Hematopoietic multipotent progenitor cell (in vitro differentiated cells): ENCODE measurements at places on chromosomes 12 and 14. TPM values are rescaled to one million over a fixed set of nuclear protein-coding genes. Genes with fewer than 3 reads are reported as not detected.

- DNase-seq, result no peak
These were observed 7.8 kb upstream of the TBPL2 start for GRCh38 chr14:55448141-55448614.

DNA sequence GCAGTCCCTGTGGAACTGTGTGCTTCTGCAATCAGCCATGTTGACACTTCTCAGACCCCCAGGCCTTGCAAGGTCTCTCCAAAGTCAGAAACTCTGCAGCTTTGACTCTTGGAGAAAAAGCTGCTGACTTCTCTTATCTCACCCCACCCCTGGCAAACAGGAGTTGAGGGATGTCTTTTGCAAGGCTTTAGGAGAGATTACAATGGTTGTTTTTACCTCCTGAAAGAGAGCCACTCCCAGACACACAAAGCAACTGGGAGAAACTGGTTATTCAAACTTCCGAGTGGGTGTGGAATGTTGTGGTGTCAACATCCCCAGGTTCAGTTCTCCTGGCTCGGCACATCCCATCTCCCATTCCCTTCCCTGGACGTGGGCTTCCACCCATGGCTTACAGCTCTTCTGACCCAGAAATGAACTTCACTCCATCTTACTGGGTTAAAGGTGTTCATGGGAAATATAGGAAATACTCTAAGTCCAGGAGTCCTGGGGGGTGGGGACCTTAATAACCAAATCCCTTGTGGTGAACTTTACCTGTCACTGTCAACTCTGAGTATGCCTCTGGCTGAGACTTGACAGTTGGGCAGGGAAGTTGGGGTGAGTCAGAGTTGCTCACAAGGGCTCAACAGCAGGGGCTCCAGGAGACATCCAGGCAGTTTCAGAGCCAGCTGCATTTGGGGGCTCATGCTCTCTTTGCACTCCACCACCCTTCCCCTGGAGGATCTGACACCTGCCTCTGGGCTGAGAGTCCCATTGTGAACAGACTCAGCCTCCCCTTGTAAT lies 41.9 kb downstream of the CCDC177 start:
- no peak for DNase-seq

DNA sequence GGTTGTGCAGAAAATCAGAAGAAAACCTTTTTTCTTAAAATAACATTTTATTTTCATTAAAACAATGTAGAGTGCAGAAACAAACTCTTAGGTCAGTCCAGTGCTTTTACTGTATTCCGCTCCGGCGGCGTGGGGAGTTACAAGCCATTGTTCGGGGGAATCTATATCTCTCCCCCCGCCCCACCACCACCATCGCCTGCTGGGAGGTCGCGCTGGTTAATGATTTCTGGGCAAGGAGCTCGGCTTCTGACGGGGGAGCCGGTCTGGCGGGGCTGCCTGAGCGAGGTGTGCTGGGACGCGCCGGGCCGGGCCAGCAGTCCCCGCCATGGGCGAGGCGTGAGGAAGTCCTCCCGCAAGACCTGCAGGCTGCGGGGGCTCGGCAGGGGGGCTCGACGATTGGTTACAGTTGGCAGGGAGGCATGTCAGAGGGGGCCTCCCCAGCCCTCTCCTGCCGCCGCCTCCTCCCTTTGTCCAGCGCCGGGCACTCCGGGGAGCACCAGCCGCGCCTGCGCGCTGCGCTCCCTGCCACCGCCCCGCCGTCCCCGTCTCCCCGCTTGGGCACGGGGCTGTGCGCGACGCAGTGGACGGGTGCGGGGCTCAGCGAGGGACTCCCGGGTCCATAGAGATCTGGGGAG lies 1.0 kb upstream of the DUSP6 start:
- peak; percentile 21 for DNase-seq

DNA sequence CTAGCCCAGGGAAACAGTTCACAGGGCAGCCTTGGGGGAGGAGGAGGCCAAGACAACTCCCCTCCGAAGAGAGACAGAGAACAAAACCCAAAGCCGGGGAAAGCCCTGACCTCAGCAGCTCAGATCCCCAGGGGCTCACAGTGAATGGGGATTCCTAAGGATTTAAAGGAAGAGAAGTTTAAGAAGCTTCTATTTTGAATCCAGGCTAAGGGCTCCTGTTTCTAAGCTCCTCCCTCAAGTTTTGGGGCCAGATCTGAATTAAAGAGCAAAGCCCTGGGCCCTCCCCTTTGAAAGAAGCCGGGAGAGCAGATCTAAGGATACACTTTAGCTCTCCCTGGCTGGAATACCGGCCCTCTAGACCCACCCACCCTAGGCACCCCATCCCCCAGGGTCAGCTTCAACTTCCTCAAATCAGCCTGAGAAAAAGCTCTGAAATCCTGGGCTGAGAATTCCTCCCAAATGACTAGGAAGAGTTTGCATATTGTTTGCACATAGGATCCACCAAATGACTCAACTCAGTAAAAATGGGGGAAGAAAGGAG lies 3.9 kb downstream of the KDM2B start:
- DNase-seq, result no peak

DNA sequence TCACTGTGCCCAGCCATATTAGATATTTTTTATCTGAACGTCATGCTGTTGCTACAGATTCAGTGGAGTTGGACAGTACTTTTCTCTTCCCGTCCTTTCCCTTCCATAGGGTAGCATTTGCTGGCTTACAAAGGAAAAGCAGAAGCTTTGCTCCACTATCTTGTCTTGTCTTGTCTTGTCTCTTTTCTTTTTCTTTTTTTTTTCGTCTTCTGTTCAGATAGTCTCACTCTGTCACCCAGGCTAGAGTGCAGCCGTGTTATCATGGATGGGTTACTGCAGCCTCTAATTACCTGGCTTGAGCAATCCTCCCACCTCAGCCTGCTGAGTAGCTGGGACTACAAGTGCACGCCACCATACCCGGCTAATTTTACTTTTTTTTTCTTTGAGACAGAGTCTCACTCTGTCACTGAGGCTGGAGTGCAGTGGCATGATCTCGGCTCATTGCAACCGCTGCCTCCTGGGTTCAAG lies 21.1 kb downstream of the OR10G3 start:
- no peak for DNase-seq

- DNase-seq, result peak; percentile 25
These were observed 36.1 kb upstream of the OR5AU1 start for GRCh38 chr14:21191809-21192446.

DNA sequence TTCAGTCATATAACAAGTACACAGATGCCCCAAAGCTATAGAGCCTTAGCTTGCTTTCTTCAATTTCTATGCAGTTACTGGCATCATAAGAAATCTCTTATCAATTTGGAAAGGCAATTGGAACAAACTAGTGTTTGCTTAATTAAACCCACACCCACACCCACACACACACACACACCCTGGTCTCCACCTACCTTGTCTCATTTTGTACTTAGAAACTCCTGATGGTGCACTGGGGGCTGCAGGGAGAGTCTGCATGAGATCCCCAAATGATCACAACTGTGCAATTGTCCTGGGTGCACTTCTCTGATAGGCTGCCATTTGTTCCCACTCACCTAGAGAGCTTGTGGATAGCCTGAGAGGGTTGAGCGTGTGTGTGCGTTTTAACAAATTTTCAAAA lies 40.5 kb upstream of the PTCSC3 start:
- no peak for DNase-seq

DNA sequence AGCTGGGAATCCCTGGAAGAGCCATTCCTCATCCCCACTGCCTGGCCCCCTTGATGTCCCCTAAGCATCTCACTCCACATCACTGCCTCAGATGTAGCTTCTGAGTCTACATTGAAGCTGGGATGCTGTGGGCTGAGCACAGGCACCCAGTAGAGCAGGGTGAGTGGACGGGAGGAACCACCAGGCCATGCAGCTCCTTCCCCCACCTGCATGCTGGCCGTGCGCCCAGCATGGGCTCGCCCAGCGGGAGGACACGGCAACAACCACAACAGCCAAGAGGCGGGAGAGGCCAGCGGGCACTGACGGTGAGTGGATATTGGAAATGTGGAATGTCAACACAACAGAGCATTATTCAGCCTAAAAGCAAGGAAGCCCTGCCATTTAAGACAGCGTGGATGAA lies 310.9 kb downstream of the ADGRD1 start:
- DNase-seq, result no peak

GRCh38 chr14:102824832-102825231 lies 47.6 kb downstream of the TRAF3 start:
- DNase-seq, result no peak

DNA sequence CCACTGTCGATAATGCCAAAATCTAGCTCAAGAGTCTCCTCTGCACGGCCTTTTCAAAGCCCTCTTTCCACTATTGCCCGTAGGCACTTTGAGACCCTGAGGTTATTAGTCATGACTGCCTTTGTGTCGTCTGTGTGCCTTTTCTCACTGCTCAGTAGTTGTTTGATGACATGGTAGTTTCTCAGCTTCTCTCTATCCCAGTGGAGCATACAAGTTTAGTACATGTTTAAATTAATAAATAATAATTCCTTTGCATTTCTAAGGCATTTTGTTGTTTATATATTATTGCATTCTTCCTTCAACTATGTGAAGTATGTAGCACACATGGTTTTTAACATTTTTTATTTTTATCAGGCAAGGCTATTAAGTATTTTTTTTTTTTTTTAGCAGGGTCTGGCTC lies 458.1 kb downstream of the PCNX1 start:
- DNase-seq, result no peak

GRCh38 chr14:36818246-36818645 lies 156.6 kb downstream of the PAX9 start:
- no peak for DNase-seq

DNA sequence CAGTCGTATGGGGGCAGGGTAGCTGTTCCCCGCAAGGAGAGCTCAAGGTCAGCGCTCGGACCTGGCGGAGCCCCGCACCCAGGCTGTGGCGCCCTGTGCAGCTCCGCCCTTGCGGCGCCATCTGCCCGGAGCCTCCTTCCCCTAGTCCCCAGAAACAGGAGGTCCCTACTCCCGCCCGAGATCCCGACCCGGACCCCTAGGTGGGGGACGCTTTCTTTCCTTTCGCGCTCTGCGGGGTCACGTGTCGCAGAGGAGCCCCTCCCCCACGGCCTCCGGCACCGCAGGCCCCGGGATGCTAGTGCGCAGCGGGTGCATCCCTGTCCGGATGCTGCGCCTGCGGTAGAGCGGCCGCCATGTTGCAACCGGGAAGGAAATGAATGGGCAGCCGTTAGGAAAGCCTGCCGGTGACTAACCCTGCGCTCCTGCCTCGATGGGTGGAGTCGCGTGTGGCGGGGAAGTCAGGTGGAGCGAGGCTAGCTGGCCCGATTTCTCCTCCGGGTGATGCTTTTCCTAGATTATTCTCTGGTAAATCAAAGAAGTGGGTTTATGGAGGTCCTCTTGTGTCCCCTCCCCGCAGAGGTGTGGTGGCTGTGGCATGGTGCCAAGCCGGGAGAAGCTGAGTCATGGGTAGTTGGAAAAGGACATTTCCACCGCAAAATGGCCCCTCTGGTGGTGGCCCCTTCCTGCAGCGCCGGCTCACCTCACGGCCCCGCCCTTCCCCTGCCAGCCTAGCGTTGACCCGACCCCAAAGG lies 804 bp downstream of the GAPDH start:
- peak; percentile 91 for DNase-seq

FOXG1 gene
- total RNA-seq, result not detected

SYNDIG1L gene
- not detected for total RNA-seq

NEUROD4 gene
- total RNA-seq, result not detected
